ENCODE measurements at places on chromosomes 4 and X.

- DNase-seq = no peak
Observed at GRCh38 chr4:3879681-3880614, 113.8 kb downstream of the ADRA2C start.

DNA sequence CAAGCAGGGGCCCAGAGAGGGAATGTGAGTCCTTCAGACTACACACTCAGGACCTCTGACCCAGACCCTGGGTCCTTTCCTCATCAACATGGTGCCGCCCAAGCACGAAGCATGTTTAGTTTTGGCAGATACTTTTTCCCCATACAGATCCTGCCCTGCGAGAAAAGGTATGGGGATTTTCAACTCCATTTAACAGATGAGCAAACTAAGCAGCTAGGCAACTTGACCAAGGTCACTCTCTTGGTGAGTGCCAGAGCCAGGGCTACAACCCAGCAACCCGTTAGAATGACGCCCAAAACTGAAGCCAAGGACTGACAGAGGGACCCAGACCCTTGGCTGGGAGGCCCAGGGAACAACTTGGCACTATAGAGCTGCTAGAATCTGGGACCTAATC, 40.3 kb upstream of the MSX1 start:
- DNase-seq = no peak

GRCh38 chr4:53744446-53745160, 153.3 kb upstream of the LNX1 start:
- DNase-seq = no peak

- DNase-seq = no peak
Observed at GRCh38 chr4:165767671-165768070, 105.4 kb upstream of the TLL1 start.

GRCh38 chr4:123390846-123391456, 5.6 kb upstream of the SPRY1 start:
- DNase-seq = peak; percentile 39

GRCh38 chr4:40672528-40673522, 43.2 kb upstream of the RBM47 start:
- DNase-seq = no peak

DNA sequence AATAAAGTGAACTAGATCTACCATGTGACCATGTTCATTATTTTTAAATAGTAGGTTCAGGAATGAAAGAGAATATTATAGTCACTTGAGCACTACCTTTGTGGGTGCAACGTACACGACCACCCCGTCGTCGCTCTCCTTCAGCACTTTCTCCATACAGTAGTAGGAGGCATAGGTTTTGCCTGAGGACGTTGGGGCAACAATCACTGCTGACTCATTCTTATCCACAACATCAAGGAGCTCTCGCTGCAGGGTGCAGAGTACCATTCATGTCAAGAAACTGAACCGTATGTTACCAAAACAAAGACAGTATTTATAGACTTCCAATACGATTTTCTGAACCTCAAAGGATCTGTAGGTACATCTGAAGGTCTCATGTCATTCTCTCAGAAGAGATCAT, 44.7 kb downstream of the DDX60 start:
- no peak for DNase-seq

GRCh38 chrX:135977611-135978010, 3.8 kb upstream of the MMGT1 start:
- no peak for DNase-seq

GRCh38 chrX:20227116-20227515, 39.6 kb downstream of the RPS6KA3 start:
- no peak for DNase-seq

GRCh38 chr4:81490403-81491160, 18.9 kb upstream of the RASGEF1B start:
- DNase-seq = peak; percentile 22

DNA sequence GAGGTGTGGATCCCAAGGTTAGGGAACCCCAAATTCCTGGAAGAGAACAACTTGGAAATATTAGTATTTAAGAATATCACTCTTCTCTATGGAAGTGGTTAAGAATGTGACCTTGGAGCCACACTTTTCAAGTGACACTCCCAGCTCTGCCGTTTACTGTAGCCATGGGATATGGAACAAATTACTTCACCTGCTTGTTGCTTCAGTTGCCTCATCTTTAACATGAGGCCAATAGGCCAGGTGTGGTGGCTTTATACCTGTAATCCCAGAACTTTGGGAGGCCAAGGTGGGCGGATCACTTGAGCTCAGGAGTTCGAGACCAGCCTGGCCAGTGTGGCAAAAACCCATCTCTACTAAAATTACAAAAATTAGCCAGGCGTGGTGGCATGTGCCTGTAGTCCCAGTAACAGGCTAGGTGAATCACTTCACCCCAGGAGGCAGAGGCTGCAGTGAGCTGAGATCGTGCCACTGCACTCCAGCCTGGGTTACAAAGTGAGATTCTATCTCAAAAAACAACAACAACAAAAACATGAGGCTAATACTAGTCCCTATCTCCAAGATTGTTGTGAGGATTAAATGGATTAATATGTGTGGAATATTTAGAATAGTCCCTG, 13.0 kb downstream of the IL13RA1 start:
- no peak for DNase-seq

DNA sequence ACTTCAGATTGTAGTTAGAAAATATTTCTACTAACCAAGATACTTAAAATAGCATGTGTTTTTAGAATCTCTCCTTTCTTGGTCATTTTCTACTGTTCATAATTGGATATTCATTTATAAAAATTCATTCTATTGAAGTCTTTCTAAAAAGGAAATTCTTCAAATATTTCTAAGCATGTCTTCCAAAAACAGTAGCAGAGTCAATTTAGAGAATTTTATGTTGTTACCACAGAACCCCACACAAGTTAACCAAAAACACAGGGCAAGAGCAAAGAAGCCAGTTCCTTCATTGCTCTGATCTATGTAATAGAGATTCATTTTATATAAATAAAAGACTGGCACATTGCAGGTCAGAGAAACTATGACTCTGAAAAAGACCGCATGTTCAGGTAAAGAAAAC, 345.1 kb upstream of the PITX2 start:
- no peak for DNase-seq

GRCh38 chrX:39577206-39577984, 520.4 kb downstream of the BCOR start:
- no peak for DNase-seq

DNA sequence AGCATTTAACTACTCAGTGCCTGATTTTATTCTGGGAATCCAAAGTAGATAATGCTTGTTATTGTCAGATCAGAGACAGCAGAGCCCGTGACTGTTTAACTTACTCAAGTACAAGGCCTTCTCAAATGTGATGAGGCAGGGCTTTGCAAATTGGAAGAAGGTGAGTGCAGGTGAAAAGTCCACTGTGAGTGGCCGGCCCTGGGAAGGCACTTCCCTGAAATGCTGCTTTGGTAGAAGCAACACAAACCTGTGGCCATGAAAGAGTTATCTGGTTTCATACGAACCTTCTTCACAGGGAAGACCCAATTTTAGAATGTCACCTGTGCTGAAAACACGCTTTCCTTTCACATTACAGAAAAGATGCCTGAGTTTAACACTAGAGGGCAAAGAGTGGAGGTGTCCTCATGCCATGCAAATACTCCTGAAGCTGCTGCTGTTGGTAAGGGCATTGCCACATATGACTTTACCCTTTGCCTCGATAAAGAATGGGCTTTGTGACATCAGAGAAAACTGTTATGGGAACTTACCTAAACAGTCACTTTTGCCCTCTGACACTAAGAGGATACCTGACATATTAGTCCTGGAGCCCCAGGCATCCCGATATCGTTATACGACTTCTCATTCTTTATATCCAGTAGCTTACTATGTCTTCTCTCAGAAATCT, 8.0 kb downstream of the PPARGC1A start:
- no peak for DNase-seq

GRCh38 chr4:15500701-15501100, 31.0 kb downstream of the CC2D2A start:
- DNase-seq = no peak

- DNase-seq = no peak
Observed at GRCh38 chrX:88908056-88908455, 161.0 kb downstream of the CPXCR1 start.

DNA sequence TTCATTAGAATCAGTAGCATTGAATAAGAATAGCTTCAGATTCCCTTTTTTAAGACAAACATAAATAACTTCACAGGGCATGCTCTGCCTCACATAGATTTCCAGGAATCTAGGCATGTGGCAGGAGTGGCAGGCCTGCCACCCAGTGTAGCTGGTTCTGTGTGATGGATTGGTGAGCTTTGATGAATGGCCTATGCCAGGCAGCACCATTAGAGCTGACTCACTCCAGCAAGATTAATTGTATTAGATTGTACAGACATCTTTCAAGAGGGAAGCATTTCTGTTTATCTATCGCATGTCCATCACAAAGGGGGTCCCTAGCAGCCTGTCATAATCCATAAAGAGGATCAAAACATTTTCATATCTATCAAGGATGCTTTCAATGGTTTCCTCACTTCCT, 71.9 kb downstream of the NAA11 start:
- DNase-seq = no peak

DNA sequence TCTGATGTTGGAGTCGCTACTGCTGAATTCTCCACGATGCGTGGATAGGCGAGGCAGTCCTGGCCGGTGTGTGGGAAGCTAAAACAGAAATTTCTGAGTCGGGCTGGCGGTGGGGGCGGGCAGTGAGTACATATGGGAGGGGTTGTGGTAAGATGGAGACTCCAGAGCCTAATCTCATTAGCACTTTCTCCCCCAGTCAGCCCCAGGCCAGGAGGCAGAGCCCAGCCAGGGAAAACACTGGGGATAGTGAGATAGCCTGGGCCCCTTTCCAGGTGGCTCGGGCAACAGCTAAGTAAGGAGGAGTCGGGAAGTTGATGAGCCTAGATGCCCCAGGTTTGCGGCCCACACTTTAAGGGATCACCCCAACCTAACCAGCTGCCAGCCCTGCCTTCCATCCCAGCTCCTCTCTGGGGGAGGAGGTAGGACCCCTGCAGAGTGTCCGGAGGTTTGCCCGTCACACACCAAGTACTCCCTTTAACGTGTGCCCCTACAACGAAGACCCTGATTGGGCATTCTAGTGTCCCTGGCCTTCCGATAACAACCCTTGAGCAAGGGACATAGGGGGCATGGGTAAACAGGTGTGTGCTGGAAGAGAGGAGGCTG, 2.4 kb upstream of the LOC101059915 start:
- DNase-seq = no peak

GRCh38 chrX:130091980-130092522, 18.2 kb downstream of the ELF4 start:
- DNase-seq = peak; percentile 79

DNA sequence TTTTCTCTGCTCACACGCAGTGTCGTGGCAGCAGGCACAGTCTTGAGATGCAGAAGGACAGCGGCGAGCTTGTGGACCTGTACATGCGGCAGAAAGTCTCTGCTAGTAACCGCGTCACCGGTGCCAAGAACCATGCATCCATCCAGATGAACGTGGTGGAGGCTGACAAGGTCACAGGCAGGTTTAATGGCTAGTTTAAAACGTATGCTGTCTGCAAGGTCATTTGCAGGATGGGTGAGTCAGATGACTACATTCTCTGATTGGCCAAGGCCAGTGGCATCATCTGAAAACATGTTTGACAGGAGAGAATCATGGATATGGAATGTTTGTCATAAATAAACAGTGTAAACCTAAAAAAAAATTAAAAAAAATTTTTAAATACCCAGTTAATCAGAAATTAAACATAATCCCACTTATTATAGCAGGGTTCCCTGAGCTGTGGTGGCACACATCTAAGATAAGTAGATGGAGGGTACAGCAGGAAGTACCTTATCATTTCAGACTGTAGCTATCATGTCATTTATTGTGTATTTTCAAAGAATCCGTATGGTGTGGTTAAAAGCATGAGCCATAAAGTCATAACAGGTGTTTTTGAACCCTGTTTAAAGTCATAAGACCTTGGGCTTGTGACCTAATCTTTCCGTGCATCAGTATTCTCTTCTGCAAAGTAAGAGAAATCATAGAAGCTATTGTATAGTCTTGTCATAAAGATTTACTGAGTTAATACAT, 7.5 kb upstream of the BMP2K start:
- no peak for DNase-seq

GRCh38 chrX:109872021-109872732, 130.7 kb upstream of the TMEM164 start:
- no peak for DNase-seq

GRCh38 chrX:7155163-7155562, 7.2 kb upstream of the PUDP start:
- DNase-seq = no peak

DNA sequence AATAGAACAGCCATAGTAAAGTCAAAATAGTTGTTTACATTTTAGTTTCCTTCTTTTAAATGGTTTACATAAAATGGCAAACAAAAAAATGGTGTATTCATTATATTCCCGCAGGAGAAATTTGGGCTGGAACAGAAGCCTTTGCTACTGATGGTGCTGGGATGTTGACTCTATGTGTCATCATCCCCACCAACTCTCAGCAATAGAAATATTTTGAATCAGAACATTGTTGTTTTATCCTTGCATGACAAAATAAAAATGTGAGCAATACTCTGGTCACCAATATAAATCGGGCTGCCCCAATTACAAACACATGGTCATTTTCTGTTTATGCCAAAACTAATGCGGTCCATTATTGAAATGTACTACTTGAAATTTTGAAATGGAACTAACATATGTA, 1131.6 kb upstream of the PCDH7 start:
- no peak for DNase-seq

- DNase-seq = no peak
Observed at GRCh38 chr4:172497321-172497720, 671.3 kb upstream of the GALNT7 start.

DNA sequence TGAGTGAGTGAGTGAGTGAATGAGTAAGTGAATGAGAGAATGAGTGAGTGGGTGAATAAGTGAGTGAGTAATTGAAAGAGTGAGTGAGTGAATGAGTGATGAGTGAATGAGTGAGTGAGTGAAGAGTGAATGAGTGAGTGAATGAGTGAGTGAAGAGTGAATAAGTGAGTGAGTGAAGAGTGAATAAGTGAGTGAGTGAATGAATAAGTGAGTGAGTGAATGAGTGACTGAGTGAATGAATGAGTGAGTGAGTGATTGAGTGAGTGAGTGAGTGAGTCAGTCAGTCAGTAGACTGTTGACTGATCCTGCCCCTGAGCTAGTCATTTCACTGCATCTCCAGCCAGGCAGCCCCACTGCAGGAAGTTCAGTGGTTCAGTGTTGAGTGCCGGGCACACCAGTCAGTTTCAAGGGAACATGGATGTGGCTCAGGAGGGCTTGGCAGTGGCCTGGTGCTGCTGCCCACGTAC, 228.4 kb upstream of the PSAPL1 start:
- no peak for DNase-seq

DNA sequence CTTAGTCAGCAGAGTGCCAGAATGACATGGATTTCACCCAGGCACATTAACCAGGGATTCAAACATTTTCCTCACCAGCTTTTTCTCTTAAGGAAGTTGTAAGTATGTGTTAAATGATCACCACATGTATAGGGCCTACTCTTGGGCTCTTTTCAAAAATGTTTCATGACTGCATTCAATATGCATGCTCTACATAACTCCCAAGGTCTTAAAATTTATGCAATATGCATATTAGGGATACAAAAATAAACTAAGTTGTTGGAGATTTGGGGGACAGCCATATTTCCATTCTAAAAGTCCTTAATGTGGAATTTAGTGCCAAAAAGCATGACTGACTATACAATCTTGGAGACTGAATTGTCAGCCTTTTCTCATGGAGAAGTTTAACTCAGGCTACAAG, 25.0 kb upstream of the TRPC5OS start:
- no peak for DNase-seq

- DNase-seq = no peak
Observed at GRCh38 chr4:39719804-39720580, 22.1 kb downstream of the UBE2K start.

GRCh38 chrX:51641421-51642021, 22.8 kb upstream of the CENPVL3 start:
- DNase-seq = peak; percentile 7

Data from stimulated activated naive CD4-positive, alpha-beta T cell (primary cell).